ENCODE measurements at places on chromosomes 1 and 21.
A peak's percentile ranks its signal among the peaks of the same experiment; 100 is the strongest.

- DNase-seq: peak; percentile 12
Observed at GRCh38 chr1:76494807-76495206, 372.5 kb upstream of the ST6GALNAC5 start.

GRCh38 chr1:214416417-214416816 is 135.0 kb downstream of the PTPN14 start:
- DNase-seq: no peak

DNA sequence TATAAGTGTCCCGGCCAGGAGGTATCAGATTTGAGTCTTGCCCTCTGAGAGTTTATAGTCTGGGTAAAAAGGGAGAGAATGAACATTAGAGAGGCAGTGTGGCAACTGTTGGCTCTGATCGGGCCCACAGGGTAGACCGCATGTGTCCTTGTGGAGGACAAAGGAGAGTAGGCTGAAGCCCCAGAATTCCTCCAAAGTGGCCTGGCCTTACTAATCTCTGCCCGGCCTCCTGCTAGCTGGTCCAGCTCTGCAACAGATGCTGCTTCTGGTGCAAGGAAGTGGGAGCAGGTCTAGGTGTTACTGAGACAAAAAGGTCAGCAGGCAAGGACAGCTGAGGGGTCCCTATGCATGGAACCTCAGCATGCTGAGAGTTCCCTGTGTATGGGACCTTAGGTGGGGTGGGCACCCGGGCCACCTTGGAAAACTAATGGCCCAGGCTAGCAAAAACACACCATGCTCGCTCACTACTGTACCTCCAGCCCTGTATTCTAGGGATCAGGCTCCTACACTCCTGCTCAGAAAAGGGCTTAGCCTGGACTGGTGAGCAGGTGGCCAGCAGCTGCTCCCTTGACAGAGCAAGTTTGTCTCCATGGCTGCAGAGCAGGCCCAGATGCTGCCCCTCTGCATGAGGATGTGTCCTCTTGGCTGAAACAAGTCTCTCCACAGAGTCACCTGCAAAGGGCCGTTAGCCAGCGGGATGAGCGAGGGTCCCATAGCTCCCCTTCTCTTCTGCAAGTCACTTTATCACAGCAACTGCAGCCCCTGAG is 30.3 kb upstream of the RGS16 start:
- DNase-seq: no peak

- DNase-seq: no peak
Observed at GRCh38 chr1:218759795-218760194, 413.9 kb upstream of the LYPLAL1 start.

GRCh38 chr1:61233121-61233660 is 150.8 kb downstream of the NFIA start:
- no peak for DNase-seq

DNA sequence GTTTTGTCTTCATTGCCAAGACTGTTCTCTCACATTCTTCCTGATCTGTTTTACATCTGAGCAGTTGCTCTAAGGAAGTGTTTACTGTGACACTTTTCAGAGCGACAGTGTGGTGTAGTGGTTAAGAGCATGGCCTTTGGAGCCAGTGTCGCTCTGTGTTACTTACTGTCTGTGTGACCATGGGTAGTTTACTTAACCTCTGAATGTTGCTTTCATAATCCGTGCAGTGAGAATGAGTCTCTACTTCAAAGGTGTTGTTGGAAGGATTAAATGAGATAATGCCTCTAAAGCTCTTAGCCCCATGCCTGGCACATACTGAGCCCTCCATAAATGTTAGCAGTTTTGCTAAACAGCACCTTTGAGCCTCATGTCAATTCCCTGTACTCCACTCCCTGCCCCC is 35.9 kb upstream of the ZFP69B start:
- no peak for DNase-seq

- DNase-seq: no peak
Observed at GRCh38 chr1:222844411-222844779, 29.6 kb downstream of the DISP1 start.

All from activated CD4-positive, alpha-beta T cell treated with anti-CD3 and anti-CD28 coated beads, Interleukin-2, amount 50 U/mL, for 48 hours (primary cell).